ENCODE measurements at places on chromosomes 2 and 18. TPM values are rescaled to one million over a fixed set of nuclear protein-coding genes. Genes with fewer than 3 reads are reported as not detected.

SCYGR4 gene
- total RNA-seq: not detected

DNA sequence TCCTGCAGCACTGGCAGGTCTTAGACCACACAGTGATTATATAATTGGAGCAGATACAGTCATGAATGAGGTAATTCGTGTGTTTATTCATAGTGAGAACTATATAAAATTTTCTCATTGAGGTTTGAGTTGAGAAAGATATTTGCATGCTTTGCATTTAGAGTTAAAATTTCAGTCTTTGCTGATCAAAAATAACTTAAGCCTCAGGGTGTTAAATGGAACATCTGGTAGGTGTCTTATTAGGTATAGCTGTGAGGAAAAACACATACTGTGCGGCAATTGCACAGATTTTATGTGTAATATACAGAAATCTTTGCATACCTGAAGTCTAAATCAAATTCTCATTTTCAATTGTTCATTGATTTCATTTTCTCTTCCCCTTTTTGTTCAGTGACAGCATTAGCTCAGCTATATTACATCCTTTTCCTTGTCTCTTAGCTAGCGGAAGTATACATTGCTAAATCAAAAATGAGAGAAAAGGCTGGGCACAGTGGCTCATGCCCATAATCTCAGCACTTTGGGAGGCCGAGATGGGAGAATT is 21.2 kb downstream of the GORASP2 start:
- DNase-seq: no peak

DNA sequence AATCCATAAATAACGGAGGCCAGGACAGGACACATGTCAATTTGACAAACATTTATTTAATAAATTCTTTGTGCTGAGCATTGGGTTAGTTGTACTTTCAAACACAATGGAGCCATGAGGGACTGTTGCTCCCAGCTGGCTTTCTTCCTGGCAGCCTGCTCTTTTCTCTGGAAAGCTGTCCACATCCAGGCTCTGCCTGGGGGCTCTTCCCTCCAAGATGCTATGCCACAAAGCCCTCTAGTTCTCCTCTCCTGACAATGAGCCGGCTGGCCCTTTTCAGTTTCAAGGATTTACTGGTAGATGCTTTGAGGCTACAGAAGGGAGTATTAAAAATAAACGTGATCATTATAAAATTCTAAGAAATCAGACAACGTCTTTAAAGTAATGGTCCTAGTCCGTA is 44.1 kb upstream of the SLC14A2 start:
- DNase-seq: no peak

EN1 gene
- 12.6 TPM for total RNA-seq

DNA sequence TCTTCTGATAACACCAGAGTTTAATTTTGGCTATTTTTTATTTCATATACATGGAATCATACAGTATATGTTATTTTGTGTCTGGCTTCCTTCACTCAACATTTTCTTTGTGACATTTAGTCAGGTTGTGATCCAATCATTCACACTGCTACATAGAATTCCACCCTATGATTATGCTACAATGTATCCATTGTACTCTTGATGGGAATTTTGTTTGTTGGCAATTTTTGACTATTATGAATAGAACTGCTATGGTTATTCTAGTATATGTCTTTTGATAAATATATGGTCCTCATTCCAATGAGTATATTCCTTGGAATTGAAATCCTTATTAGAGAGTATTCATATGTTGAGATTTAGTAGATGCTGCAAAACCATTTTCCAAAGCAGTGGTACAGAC is 936.4 kb upstream of the CHAC2 start:
- no peak for DNase-seq

DNA sequence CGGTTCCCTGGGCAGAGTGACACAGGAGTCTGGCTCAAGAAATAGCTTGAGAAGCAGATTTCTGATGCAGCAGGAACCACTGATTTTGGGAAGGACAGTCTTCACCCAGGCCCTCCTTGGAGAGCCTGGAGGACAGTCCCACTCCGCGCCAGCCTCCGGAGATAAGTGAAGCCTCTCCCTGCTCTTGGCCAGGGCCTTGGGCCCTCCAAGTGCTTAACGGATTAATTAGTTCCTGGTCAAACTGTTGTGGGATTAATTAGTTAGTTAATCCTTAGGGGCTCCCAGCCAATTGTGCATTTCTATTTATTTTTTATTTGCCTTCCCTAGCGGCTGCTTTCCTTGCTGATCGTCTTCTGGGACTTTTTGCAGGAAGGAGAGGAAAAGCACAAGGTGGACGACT is 19.6 kb downstream of the CPLX4 start:
- no peak for DNase-seq

DUSP19 gene
- 4.7 TPM for total RNA-seq

SP140L gene
- total RNA-seq: 1.8 TPM

PFN4 gene
- 1.3 TPM for total RNA-seq

- no peak for DNase-seq
Observed at GRCh38 chr18:59388817-59389216, 29.8 kb upstream of the LMAN1 start.

GRCh38 chr2:110866045-110866444 is 133.7 kb downstream of the ACOXL start:
- no peak for DNase-seq

- DNase-seq: no peak
Observed at GRCh38 chr18:35417223-35417622, 40.1 kb upstream of the ZNF396 start.

DNA sequence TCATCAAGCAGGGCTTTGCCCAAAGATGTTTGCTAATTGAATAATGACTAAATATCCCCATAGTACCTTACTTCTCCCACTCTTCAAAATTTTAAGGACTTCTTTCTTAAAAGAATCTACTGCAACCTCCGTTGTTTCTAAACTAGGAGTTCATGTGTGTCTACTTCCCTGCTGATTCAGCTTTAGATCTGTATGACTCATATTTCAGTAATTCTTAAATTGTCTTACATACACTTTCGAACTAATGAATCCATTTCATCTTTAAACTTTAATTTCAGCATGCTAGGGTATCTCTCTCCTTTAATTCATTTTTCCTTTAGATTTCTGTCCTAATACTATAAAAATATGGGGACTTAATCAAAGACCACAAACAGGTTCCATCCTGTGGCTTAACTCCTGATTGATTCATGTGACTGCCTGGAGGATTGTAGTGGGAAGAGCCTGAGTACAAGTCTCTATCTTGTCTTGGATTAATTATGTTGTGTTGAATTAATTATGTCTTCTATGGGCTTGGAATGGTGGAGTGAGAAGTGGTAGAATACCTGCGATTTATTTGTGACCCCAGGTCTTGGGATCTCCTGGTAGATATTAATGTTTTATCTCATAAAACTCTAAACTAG is 24.9 kb upstream of the COL5A2 start:
- no peak for DNase-seq
